Amniotic epithelial cell (primary cell): ENCODE measurements at places on chromosomes 2 and 18.

DNA sequence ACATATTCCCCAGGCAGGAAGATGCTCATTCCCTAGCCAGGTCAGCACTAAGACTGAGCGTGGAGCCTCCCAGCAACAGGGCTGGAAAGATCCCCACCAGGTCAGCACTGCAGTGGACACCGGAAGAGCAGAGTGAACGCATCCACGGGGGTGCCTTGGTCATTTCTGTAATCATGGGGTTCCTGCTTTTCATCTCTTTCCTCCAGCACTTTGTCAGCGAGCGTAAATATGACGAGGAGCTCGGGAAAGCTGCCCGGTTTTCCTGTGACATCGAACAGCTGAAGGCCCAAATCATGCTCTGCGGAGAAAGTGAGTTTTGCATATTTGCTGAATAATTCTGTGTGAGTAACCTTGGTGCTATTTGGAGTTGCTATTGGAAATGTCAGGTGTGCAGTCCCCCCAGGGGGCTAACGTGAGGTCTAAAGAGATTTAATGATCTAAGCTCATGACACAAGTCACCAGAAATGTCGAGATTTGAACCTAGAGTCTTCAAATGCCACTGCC is 40.1 kb downstream of the KCTD18 start:
- DNase-seq = no peak

DNA sequence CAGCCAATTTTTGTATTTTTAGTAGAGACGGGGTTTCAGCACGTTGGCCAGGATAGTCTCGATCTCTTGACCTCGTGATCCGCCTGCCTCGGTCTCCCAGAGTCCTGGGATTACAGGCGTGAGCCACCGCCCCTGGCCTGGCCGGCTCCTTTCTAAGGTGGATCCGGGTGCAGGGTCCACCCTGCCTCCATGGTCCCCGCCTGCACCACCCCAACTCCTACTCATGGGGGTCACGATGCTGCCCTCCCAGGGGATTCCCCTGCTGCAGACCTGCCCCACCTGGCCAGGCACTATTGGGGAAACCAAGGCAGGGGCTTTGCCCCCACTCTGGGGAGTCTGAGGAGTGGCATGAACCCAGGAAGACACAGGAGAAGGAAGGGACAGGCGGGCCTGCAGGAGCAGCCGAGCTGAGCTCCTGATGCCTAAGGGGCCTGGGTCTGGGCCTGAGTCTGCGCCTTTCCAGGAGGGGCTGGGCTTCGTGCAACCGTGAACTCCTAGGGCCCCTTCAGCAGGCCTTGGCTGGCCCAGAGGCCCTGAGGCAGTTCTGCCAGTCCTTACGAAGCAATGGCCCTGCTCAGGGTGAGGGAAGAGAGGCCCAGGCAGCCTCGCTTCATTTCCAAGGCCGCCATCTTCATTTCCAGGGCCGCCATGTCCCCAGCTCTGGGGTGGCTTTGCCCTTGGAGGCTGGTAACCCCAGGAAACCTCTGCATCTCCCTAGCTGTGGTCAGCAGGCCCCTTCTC is 67.2 kb upstream of the SMAD7 start:
- DNase-seq = no peak

DNA sequence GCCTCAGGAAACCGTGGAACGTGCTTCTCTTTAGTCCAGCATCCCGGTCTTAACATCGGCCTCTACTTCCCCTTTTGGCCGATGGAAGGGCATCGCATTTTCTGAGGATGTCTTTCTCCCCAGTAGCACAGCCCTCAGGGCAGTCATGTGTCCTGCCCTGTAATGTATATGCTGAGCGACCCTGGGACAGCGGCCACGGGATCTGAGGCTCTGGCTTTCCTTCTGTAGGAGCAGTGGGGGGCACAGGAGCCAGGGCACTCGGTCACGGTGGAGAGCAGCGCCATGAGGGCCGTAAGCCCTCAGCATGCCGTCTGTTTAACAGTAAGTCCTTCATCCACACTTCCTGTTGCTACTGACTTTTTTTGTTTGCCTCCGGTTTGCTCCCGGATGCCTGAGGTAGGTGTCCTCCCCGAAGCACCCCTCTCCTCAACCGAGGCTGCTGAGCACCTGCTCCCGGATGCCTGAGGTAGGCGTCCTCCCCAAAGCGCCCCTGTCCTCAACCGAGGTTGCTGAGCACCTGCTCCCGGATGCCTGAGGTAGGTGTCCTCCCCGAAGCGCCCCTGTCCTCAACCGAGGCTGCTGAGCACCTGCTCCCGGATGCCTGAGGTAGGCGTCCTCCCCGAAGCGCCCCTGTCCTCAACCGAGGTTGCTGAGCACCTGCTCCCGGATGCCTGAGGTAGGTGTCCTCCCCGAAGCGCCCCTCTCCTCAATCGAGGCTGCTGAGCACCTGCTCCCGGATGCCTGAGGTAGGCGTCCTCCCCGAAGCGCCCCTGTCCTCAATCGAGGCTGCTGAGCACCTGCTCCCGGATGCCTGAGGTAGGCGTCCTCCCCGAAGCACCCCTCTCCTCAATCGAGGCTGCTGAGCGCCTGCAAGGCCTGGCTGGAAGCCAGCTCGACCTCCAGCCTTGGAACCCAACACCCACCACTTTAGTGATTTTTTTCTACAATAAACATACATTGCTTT is 169.3 kb downstream of the HDAC4 start:
- DNase-seq = no peak

DNA sequence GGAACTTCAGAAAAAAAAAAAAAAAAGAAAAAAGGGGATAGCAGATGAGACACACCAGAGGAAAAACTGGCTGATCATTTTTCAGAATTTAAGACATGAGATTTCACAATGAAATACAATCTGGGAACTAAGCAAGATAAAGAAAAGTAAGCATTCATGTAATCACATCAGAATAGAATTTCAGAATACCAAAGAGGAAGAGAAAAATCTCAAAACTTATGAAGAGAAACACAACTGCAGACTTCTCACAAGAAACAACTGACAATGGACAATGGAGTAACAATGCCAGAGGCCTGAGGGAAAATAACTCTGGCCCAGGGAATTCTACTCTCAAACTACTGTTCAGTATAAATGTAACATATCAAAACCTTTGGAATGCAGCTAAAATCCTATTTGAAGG is 13.2 kb upstream of the RRM2 start:
- peak; percentile 71 for DNase-seq

DNA sequence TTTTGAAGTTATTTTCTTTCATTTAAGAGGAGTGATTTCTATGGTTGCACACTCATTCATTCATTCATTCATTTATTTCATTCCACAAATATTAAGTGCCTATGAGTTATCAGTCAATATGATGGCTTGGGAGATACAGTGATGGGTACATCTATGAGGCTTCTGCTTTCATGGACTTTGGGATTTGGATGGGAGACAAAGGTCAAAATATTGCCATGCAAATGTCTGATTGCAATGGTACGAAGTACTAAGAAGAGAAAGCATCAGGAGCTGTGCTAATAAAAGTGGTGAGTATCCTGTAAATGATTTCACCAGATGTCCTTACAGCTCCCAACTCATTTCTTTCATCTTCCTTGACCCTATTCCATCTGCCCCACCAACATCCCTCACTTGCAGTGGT is 174.4 kb upstream of the MEX3C start:
- DNase-seq = no peak

- no peak for DNase-seq
These were observed 32.3 kb downstream of the GPC1 start for GRCh38 chr2:240467659-240468302.

DNA sequence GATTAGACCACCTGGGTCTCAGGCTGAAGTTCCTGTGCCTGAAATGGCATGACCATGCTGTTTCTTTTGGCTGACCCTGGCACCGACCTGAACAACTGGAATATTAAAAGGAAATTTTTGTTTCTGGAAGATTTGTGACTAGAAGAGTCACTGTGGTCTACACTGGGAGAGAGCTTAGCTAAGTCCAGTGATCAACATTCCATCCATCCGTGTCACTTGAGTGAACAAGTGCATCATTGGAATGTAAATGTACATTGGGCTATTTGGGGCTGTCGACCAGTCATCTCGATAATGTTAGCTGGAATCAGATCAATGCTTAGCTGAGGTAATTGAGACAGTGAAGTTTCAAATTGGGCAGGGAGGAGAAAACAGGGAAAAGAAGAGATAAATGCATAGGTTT is 95.4 kb upstream of the CCDC85A start:
- no peak for DNase-seq

- DNase-seq = peak; percentile 99
These were observed 132.5 kb upstream of the EPAS1 start for GRCh38 chr2:46164529-46165301.

DNA sequence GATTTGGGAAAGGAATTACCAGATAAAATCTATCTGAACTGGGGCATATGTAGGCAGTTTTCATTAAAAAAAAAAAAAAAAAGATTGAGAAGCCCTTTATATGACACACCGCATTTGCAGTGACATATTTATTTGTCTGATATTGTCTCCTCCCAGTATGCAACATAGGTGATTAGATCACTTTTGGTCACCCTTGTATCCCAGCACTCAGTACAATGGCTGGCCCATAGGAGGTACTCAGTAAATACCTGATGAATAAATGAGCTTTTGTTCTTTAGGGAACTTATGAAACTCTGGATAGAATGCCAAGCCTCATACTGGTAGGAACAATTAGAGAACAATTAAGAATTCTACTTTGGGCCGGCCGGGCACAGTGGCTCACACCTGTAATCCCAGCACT is 22.8 kb upstream of the E2F6 start:
- no peak for DNase-seq

GRCh38 chr2:151520976-151521375 is 111.3 kb downstream of the RIF1 start:
- no peak for DNase-seq

- no peak for DNase-seq
These were observed 7.4 kb downstream of the TWIST2 start for GRCh38 chr2:238855299-238855698.

DNA sequence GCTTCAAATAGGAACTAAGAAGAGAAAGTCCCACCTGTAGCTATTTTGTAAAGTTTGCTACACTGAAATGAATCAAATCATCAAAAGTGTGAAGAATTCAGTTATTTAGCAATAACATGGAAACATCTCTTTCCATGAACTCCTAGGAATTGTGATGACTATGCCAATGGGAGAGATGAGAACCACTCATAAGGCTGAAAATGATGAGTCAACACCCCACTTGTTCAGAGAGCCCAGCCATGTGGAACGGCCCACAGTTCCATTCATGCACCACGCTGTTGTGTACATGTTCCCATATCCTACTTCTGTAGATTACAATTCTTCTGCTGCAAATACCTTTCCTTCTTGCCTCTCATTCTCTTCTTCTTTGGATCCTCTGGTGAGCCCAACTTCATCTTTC is 645.5 kb upstream of the ID2 start:
- DNase-seq = peak; percentile 9

DNA sequence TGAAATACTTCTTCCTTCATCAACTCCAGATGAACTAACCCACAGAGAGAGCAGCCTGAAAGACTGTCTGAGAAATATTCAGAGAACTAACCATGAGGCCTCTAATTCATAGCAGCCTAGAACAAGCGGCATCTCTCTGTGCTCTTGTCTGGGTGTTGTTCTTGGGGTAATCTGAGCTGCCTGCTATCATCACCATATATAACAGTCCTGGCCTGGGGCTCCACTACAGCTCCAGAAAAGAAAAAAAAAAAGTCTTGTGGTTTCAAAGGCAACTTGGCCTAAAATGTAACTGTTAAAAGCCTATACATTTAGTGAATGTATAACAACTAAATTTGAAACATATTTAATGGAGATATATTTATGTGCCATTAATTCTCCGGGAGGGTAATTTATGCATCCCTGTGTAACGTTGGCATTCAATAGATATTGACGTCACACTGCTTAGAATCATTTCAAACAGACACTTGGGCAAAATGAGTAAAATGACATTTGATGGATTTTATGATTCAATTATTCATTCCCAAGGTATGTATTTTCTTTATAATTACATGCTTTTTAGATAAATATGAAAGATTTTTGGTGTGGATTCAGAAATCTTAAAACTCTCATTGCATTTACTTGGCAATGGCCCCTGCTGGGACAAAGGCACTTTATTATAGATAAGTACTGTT is 294.3 kb downstream of the HRH4 start:
- DNase-seq = no peak

GRCh38 chr18:79917853-79918614 is 33.4 kb downstream of the SLC66A2 start:
- DNase-seq = no peak

DNA sequence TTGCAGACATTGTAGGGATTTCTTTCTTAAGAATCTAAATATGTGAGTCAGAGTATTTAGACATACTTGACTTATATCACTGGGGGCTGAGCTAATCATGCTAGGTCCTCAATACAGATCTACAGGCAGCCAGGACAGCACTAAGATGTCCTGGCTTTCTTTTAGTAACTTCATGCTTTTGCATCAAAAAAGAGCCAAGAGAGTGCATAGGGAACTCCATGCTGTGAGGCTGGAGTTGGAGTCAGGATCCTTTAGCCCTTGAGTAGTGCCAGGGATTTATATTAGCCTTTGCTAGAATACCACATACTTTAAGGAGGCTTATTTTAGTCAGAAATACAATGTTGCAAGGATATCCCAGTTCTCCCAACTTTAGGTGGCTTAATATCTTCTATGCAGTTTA is 289.7 kb downstream of the CCDC85A start:
- peak; percentile 14 for DNase-seq

GRCh38 chr2:29763371-29763770 is 158.0 kb downstream of the ALK start:
- no peak for DNase-seq
